ENCODE measurements at places on chromosomes 11 and 22. TPM values are rescaled to one million over a fixed set of nuclear protein-coding genes. Genes with fewer than 3 reads are reported as not detected.

KRTAP5-8 gene
- total RNA-seq: 0.31 TPM

TMEM121B gene
- 10.0 TPM for total RNA-seq

UBQLNL gene
- total RNA-seq: not detected

MAPK8IP1 gene
- total RNA-seq: 74.7 TPM

CELSR1 gene
- 4.1 TPM for total RNA-seq

PDGFD gene
- total RNA-seq: 13.1 TPM

TRIM51 gene
- not detected for total RNA-seq

THY1 gene
- 25.4 TPM for total RNA-seq

ANO1 gene
- total RNA-seq: 0.62 TPM

DNA sequence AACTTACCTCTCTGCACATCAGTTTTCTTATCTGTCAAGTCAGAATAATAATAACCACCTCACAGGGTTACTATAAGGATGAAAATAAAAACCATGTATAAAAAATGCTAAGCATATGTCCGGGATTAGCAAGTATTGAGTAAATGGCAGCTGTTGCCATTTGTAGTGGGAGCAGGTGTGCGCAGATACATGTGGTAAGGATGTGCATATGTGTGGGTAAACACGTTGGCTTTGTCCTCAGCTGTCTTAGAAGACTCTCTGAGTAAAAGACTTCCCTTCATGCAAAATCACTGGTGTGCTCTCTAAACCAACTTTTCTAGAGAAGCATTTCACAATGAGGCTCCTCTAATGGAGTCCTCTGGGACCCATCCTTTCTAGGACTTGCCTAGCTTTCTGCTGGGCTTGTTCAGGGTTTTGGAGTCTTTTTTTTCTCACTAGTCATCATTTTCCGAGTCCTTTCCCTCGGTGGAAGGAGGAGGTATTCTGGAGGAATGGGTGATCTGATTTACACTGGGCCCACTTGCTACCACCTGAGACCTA lies 62.4 kb downstream of the NELL1 start:
- DNase-seq: no peak

GRCh38 chr11:91786097-91786496 lies 438.5 kb upstream of the FAT3 start:
- no peak for DNase-seq

- DNase-seq: no peak
Observed at GRCh38 chr22:39731881-39732555, 161.5 kb downstream of the CACNA1I start.

DNA sequence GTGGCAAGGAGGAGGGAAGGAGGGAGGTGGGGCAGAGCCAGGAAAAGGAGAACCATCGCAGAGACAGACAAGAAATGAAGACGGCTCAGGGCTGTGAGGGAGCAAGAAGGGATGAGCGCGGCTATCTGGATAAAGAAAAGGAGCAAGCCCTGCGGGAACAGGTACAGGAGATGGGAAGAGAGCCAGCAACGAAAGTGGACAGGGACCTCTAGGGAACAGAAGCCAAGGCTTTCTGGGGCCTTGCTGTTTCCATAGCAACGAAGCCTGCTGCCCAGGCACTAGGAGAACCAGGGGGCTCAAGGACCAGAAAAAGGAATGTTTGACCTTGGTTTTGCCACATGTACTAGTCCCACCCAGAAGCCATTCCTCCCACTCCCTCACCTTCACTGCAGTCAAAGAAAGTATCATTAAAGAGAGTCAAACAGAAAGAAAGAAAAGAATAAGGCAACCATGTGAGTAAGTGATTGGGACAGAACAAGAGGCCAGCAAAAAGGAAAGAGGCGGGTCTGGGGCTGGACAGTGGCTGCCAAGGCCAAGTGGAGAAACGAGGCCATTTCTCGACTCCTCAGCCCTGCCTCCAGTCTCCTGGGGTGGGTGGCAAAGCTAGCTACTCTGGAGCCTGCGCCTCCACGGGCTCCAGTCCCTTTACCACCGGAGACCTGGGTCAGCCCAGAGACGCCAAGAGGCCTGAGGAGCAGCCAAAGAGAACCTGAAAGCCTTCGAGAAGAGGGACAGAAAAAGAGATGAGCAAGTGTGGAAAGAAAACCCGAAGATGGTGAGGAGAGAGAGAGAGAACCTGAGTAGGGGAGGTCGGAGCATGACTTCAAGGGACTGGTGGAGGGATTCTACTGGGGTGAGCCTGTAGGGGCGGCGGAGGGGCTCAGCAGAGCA lies 35.1 kb downstream of the NRXN2 start:
- no peak for DNase-seq

DNA sequence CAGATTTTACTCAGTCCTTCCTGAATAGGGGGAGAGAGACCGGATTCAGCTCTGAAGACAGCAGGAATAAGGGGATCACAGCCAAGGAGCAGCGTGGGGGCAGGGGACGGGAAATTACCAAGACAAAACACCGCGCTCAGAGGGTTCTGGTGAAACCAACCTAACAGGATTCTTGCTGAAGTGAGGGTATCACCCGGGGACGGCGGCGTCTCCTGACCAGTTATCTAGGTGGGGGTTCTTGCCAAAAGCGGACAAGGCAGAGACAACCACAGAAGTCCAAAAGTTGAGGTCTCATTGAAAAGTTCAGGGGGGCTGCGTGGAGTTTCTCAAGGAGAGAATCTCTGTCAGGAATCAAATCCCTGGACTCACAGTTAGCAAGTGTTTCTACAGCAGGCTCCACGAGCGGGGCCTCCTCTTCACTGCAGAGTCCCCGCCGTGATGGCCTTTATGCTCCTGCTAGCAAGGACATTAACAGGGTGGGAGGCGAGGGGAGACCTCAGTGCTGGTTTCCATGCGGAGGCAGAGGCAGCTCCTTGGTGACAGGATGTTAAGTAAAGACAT lies 291.0 kb downstream of the BRD1 start:
- no peak for DNase-seq

DNA sequence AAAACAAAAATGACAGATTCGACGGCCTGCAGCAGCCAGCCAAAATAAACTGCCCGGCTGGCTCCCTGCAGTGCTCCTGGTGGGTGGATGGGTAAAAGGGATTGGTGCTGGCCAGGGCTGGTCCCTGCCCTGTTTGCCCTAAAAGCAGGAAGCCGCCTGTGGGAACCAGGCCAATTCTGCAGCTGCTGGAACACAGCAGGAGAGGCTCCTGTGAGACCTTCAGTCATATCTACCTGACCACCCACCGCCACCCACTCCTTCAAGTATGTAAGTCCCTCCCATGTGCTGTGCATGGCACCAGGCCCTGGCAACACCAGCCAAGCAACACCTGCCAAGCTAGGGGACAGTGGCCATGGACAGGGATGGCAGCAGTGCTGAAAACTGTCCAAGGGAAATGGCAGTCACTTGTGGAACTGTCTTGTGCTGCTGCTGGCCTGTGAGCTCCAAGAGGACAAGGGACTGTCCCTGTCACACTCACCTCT lies 48.7 kb upstream of the ARFGAP3 start:
- DNase-seq: no peak

DNA sequence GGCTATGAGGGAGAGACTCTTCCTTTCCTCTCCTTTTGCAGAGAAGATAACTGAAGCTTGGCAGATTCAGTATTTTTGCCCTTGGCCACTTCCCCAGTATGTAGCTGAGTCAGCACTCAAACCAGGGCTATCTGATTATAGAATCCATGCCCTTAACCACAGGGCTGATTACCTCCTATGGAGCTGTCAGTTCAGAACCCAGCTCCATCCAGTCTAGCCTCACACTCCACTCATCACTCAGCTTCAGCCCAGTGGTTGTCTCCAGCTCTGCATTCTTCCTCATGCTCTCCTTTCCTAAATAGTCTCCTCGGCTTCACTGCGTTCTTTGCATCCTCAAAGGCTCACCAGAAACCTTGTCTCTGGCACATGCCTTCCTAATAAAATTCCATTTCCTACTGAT lies 151.6 kb upstream of the BLID start:
- no peak for DNase-seq

- DNase-seq: no peak
Observed at GRCh38 chr11:16788141-16789062, 50.0 kb downstream of the C11orf58 start.

GRCh38 chr11:75773595-75774353 lies 5.2 kb downstream of the DGAT2 start:
- no peak for DNase-seq

GRCh38 chr11:120516461-120517389 lies 5.2 kb downstream of the GRIK4 start:
- no peak for DNase-seq

DNA sequence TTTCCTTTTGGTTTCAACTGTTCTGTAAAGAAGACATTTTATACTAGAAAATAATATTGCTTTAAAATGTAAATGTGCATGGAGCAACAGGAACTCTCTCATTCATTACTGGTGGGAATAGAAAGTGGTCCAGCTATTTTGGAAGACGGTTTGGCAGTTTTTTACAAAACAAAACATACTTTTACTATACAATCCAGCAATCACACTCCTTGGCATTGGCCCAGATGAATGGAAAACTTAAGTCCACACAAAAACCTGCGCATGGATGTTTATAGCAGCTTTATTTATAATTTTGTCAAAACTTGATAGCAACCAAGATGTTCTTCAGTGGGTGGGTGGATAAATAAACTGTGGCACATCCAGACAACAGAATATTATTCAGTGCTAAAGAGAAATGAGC lies 49.9 kb upstream of the SEPTIN5 start:
- DNase-seq: no peak

- DNase-seq: no peak
Observed at GRCh38 chr11:12213883-12214282, 103.5 kb downstream of the MICAL2 start.

DNA sequence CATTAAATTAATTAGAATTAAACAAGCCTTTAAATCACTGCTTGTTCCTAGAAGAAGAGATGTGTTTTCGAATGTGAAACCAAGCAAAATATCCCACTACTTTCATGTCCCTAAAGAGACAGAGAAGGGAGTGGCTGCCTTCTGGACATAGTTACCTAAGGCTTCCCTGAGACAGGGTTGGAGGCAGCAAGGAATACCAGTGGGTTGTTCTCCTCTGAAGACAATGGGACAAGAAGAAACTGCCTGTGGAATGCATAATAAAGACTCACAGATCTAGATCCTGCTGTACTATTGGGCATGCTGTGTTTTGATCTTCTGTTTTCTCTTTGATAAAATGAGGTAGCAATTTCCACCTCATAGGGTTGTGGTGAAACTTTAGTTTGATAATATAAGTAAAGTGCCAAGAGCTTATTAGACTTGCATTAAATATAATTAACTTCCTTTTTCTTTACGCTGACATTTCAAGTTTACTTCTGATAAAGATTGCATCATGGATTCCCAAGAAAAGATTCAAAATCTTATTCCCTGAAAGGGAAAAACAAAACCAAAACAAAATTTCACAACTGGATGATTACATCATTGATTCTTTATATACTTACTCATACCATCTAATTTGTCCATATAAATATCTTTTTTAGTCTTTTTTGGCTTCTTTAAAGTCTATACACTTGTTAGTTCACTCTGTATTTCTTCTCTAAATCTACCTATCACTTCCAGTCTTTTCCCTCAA lies 621.3 kb downstream of the ETS1 start:
- no peak for DNase-seq

- no peak for DNase-seq
Observed at GRCh38 chr11:95576146-95576845, 213.3 kb downstream of the FAM76B start.

GRCh38 chr11:110573411-110573810 lies 138.8 kb downstream of the ARHGAP20 start:
- DNase-seq: no peak

DNA sequence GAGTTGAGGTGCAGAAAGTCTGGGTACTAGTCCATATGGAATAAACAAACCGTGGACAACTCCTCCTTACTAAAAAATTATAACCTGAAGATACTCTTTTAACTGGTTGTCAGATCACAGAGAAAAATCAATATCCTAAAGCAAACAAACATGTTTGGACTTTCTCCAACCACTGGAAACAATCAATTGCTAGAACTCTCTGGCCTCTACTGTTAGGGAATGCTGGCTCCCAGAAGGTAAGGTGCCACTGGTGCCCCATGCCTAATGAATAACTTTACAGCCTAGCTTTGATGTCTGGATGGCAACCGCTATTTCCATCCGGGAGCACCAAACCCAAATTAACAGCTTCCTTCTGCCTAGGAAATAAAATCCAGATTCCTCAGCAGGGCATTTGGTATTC lies 74.5 kb downstream of the AMBRA1 start:
- no peak for DNase-seq

DNA sequence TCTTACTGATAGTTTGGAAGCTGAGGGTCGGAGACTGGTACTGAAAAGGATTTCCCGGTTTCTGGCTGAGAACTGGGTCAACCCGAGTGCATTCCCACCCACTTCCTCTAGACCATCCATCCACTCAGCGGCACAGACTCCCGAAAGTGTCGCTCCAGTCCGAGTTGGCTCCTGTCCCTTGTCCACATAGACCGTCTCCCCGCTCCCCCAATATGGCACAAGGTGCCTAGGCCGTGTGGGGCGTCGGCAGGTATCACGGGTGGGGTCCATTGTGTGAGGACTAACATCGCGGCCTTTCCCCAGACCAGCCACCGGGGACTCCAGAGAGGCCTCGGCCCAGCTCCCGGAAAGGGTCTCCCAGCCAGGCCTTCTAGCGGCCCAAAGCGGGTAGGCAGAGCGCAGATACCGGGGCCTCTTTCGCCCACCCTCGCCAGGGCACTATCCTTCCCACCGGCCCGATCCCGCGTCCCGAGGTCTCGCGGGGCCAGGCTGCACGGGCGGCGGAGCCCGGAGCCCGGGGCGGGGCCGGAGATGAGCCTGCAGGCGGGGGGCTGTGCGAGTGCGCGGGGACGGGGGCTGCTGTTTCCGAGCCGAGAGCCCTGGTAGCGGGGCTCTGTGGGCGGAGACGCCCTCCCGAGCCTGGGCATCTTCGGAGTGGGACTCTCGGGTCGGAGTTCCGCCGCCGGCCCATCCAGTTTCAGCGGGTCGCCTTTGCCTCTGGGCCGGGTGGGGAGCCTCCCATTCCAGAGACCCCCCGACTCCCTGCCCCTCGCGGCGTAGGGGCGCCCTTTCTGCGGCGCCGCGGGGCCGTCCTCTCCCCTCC lies 21.1 kb downstream of the SERPINH1 start:
- DNase-seq: no peak

DNA sequence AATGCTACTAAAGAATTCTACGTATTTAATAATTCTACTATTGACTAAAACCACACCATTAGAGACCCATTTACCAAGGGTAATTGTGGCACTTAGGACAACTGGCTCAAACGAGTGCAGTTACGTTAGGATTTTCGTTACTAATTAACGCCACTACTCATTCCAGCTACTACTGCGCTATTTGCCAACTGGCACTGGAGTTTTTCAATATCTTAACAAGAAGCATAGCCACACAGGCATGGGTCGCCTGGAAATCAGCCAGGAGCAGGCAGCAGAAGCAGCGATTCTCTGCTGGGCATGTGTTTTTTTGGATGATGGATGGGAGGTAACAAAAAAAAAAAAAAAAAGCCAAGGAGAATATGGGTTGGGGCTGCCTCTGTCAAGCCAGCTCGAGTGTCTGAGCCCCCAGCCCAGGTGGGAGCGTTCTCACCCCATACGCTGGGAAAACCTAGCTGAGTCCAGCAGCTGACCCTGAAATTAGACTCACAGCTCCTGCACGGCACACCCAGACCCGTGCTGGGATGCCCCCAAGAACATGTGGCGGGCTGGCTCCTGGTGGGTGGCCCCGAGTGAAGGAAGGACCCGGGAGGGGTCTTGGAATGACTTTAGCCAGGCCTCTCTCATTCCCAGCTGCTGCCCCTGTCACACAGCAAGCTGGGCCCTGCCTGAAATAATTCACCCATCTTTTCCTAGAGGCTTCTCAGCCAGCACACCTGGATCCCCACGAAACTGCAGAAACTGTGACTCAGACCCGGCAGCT lies 214.0 kb downstream of the BRD1 start:
- no peak for DNase-seq
